ENCODE measurements at places on chromosomes 4 and X.

GRCh38 chr4:101019313-101019712, 328.0 kb downstream of the PPP3CA start:
- DNase-seq, result peak; percentile 52

DNA sequence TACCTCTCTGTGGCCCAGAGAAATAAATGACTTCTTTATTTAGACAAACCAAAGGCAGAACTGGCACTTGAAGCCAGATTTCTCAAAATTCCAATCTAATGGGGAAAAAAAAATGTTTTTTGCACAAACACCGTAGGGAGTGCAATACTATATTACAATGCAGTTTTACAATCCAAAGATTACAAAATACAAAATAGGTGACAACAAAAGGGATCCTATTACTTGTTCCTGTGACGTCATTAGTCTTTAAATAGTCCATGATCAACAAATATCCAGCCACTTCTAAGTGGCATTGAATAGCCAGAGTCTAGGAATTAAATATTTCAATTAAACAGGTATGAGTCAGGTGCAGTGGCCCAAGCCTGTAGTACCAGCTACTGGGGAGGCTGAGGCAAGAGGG, 3.0 kb upstream of the APBB2 start:
- DNase-seq, result no peak

GRCh38 chr4:164571593-164572390, 182.1 kb upstream of the SMIM31 start:
- DNase-seq, result no peak

- no peak for DNase-seq
Observed at GRCh38 chr4:61918987-61919386, 718.9 kb downstream of the ADGRL3 start.

GRCh38 chr4:52995360-52996030, 133.4 kb downstream of the RASL11B start:
- no peak for DNase-seq

- DNase-seq, result peak; percentile 5
Observed at GRCh38 chr4:8303485-8304281, 34.1 kb downstream of the HTRA3 start.

- DNase-seq, result no peak
Observed at GRCh38 chrX:20418379-20419150, 151.9 kb upstream of the RPS6KA3 start.

GRCh38 chr4:11404431-11404830, 24.3 kb downstream of the HS3ST1 start:
- DNase-seq, result no peak

GRCh38 chr4:25923745-25924144, 9.7 kb downstream of the SMIM20 start:
- DNase-seq, result no peak

GRCh38 chrX:41198410-41198809, 113.2 kb downstream of the USP9X start:
- no peak for DNase-seq

DNA sequence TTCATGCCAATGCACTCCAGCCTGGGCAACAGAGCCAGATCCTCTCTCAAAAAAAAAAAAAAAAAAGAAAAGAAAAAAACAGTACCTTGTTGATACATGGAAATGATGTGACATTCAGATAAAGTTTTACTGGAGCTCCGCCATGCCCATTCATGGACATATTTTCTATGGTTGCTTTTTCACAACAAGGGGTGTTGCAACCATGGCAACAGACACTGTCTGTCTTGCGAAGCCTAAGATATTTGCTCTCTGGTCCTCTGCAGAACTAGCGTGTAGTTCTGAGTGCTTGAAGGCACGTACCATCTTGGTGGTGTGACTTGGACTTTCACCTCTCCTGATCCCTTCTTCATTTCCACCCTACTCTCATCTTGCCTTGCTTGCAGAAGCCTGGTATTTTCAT, 53.2 kb downstream of the TBL1X start:
- DNase-seq, result no peak

DNA sequence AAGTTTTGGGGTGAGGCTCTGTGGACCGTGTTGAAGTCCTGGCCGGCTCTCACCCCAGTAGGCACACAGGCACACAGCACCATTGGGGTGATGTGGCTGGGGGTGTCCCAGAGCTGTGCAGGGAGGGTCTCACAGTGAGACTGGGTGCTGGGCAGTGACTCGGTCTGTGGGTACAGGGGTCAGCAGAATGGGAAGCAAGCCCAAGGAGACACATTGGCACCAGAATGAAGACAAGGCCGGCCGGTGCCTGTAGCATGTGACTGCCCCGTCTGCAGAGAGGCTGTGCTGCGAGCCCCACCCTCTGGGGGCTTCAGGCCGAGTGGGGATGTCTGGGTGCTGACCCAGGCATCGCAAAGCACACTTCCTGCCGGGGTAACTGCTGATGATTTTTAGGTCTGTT, 5.2 kb downstream of the MAEA start:
- DNase-seq, result no peak

DNA sequence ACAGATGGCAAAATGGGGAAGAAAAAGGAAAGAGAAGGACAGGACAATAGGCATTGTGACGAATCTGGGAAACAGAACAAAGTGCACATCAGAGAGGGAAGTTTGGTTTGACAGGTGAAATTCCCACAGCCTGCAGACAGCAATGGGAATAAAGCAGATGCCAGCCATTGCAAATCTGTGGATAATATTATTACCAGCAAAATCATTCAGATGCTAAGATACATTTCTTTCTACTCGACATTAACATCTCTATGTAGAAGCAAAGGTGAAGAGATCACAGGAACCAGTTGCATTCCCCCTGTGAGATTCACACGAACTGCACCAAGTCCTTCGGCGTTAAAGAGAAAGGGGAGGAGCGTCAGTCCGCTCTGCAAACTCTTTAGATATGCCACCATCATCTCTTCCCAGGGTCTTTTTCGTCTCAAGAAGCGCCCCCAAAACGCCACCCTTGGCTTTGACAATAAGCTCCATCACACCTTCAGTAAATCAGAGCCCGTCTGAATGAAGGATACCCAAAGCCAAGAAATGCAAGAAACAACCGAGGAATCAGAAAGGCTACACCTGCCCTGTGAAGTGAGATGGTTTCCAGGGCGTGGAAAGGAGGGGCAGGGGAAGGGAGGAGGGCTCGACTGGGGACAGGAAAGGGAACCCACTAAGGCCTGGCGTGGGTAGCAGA, 1.9 kb downstream of the NEUROG2 start:
- DNase-seq, result no peak

GRCh38 chr4:53479736-53480525, 102.5 kb downstream of the FIP1L1 start:
- no peak for DNase-seq

DNA sequence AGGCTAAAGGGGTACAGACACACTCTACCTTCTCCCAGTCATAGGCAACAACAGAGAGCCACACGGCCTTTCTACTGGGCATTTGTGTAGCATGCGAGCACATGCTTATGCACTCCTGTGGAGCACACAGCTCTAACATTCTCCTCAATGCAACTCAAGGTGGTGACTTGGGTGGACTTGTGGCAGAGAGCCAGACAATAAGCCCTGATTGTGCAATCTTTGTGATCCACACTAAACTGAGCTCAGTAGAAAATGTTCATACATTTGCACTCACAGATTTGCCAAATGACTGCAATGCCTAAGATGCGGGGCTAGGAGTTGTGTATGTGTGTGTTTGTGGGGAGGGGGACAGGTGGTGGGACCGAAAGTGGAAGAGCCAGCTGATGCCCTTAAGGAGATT, 31.4 kb upstream of the SETD7 start:
- no peak for DNase-seq

DNA sequence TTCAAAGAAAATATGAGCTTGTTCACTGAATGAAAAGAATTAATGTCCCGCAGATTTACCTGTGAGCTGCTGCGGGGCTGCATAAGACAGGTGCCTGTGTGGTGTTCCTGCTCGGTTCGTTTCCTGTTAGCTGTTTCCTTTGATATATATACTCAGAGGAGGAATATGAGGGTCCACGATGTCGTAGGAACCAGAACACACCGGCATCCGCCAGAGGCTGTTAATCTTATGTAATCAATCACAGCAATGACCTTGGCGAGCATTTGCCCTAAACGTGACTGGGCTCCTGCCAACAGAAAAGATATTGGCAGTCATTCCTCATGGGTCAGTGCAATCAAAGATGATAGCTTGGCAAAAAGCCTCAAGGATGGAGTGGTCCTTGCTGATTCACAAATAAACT, 260.1 kb downstream of the EVC2 start:
- no peak for DNase-seq

GRCh38 chr4:119260528-119260927, 48.0 kb downstream of the USP53 start:
- no peak for DNase-seq

DNA sequence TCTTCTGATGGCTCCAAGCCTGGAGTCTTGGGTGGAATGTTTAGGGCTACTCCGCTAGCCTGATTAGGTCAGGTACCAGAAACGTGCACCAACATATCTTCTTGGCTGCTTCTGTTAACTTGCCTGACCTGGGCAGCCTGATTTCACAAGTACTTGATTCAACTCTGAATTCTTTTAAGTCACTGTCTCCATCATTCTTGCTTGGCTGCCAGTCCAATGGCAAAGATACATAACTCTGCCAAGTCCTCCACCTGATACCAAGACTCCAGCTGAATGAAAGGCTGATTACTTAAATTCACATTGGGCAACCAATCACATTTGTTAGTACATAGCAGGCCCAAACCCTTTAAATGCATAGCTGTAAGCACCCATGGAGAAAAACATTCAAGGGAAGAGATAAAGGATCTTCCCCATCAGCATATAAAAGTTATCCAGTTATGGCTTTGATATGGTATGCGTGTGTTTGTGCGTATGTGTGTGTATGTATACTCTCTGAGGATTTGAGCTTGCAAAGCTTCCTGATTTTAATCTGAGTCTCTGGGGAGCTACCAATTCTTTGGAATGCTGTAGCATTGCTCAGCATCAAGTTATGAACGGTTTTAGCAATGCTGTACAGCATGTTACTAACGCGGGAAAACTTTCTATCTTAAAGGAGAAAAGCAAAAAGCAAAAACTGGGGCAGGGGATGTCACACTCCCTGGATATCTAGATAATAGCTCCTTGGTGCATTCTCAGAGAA, 917.2 kb downstream of the DMD start:
- no peak for DNase-seq

DNA sequence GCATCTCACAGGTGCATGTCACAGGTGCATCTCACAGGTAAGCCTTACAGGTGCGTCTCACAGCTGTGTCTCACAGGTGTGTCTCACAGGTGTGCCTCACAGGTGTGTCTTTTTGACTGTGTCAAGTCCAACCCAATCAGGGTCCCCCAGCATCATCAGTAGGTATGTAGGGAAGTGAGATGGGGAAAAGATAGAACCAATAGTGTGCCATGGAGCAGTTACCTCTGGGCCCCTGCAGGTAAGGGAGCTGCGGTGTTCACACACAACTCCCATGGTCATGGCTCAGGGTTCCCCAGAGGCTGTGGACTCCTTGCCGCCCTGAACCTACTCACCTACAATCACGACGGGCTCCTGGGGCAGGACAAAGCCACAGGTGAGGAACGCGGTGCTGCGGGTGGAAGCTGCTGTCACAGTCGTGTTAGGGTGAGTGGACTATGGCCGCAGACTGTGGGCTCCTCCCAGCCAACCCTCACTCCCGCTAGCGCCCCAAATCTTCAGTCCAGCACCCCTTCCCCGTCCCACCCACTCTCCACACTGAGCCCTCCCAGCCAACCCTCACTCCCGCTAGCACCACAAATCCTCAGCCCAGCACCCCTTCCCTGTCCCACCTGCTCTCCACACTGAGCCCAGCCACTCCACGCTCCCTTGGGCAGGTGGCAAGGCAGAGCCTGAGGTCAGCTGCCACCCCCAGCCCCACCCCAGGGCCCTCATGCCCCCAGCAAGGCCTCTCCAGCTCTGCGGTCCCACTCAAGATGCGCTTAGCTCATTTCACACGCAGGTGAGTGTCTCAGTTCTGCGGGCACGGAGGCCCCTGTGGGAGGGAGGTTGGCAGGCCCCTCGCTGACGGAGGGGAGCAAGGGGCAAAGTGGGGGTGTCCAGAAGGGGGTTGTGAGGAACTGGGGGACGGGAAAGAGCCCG, 2.1 kb upstream of the PDE6B start:
- no peak for DNase-seq

DNA sequence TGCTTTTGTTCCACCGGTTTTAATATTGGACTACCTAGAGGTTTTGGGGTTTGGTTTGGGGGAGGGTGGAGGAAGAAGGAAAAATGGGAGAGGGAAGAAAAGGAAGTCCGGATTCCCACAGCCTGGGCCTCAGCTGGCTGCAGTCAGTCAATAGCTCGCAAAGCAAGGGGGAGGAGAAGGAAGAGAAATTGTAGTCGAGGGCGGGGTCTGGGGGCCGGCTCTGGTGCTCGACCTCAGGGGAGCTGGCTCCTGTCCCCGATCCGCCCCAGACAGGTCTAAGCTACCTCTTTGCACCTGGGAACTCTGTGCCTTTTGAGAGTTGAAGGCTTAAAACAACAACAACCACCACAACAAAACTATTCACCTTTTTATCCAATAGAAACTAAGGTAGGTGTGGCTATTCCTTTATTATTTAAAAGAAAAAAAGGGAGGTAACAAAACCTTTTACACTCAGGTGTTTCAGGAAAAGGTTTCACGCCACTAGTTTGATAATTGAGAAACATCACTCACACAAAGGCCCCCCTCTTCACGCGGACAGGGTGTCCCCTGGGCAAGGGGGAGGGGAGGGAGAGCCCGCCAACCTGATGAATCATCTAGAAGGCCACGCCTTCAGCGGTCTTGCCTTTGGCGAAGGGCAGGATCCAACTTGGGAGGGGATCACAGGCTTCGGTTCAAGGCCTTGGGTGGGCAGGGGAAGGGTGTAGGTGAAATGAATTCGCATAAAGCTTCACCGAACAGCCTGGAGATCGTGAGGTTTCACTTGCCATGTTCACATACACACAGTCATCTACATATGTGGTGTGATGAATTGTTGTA, 1.6 kb upstream of the LNX1 start:
- DNase-seq, result no peak

DNA sequence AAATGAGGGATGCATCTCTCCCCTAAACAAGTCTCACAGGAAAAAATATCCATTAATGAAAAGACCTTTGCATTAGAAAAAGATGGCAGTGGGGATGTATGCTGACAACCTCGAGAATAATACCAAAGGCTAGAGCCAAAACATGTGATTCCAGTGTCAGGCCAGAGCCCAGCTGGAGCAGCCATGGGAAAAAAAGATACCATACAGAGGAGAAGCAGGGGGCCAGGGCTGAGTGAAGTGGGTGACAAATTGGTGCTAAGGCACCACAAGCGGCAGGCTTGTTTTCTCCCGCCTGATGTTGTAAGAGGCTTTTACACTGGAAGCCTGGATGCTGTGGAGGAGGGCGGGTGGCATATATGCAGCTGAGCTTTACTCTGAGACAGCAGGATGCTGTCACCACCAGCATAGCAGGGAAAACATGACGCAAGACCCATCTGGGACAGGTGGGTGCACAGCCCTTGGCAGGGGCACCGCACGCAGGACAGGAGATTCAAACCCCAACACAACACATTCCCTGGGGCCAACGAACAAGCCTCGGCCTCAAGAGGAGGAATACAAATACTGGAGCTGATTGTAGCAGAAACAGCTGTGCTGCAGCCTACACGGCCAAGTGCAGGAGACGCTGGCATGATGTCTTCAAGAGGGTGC, 91.9 kb downstream of the TSPAN5 start:
- peak; percentile 44 for DNase-seq

GRCh38 chrX:84729809-84730208, 227.6 kb upstream of the HDX start:
- DNase-seq, result no peak

- no peak for DNase-seq
Observed at GRCh38 chrX:100931218-100931924, 2.7 kb upstream of the XKRX start.

Data from caudate nucleus (tissue), 63 donors.